ENCODE measurements at places on chromosomes 3 and 15.

GRCh38 chr3:146550743-146551510, 6.5 kb upstream of the PLSCR1 start:
- DNase-seq, result no peak

GRCh38 chr3:157379525-157380140, 57.0 kb upstream of the PTX3 start:
- DNase-seq, result no peak

DNA sequence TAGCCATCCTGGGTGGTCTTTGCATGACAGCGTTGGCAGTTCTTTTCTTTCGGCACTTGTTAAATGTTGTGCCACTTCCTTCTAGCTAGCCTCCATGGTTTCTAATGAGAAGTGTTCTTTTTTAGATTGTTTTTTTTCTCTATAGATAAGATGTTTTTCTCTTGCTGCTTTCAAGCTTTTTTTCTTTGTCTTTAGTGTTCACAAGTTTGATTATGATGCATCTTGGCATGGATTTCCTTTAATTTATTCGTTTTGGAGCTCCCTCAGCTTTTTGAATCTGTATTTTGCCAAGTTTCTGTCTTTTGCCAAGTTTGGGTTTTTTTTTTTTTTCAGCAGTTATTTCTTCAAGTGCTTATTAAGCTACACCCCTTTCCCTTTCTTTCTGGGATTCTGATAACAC, 53.1 kb downstream of the TM2D3 start:
- DNase-seq, result no peak

GRCh38 chr3:95939235-95939809, 875.1 kb upstream of the EPHA6 start:
- DNase-seq, result no peak

- DNase-seq, result no peak
Measured at GRCh38 chr15:83565553-83566159, 88.3 kb upstream of the ADAMTSL3 start.

DNA sequence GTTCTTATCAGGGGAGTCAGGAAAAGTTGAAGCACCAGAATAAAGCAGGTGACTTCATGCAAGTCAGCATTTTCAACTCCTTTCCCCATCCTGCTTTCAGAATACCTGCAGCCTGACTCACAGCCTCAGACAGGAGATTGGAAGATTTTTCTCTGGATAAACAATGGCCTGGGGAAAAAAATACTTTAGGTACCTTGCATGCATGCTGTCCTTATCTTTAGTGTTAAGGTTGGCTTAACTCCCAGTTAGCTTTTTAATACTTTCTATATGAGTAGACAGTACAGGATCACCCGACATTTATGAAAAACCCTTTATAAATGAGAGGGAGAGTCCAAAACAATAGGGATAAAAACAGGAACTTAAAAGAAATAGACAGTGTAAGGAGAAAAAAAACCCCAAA, 53.6 kb downstream of the PAK2 start:
- DNase-seq, result no peak

- DNase-seq, result no peak
Measured at GRCh38 chr3:124592658-124593441, 137.4 kb upstream of the UMPS start.

- DNase-seq, result no peak
Measured at GRCh38 chr3:41638381-41638780, 323.5 kb downstream of the ULK4 start.

GRCh38 chr3:47128137-47128536, 35.8 kb downstream of the SETD2 start:
- no peak for DNase-seq

- peak; percentile 25 for DNase-seq
Measured at GRCh38 chr15:70508561-70509281, 254.6 kb downstream of the UACA start.

DNA sequence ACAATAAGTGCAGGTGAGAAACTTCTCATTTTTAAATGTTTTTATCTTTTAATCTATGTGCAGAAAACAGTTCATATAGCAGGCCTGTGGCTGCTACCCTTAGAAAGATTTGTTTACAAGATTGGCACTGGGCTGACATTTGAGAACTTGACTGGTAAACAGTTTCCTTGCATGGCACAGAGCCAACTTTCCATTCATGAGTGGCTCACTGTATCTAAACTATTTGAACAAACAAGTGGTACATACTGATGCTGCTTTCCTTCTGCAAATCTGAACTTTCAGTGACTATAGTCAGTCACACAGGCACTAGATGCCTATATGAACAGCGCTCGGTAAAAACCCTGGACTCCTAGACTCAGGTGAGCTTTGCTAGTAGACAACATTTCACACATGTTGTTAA, 6.3 kb upstream of the GTPBP8 start:
- peak; percentile 20 for DNase-seq

GRCh38 chr3:85355572-85355971, 396.8 kb downstream of the CADM2 start:
- DNase-seq, result no peak

- DNase-seq, result no peak
Measured at GRCh38 chr3:178100908-178101307, 435.3 kb upstream of the KCNMB2 start.

GRCh38 chr3:105274536-105274935, 92.2 kb upstream of the ALCAM start:
- no peak for DNase-seq

- no peak for DNase-seq
Measured at GRCh38 chr3:3192286-3192675, 12.8 kb upstream of the CRBN start.
